Myocyte (in vitro differentiated cells): ENCODE measurements at places on chromosomes 6 and 20.

- no peak for DNase-seq
Measured at GRCh38 chr6:26158076-26158580, 70.9 kb downstream of the HFE start.

DNA sequence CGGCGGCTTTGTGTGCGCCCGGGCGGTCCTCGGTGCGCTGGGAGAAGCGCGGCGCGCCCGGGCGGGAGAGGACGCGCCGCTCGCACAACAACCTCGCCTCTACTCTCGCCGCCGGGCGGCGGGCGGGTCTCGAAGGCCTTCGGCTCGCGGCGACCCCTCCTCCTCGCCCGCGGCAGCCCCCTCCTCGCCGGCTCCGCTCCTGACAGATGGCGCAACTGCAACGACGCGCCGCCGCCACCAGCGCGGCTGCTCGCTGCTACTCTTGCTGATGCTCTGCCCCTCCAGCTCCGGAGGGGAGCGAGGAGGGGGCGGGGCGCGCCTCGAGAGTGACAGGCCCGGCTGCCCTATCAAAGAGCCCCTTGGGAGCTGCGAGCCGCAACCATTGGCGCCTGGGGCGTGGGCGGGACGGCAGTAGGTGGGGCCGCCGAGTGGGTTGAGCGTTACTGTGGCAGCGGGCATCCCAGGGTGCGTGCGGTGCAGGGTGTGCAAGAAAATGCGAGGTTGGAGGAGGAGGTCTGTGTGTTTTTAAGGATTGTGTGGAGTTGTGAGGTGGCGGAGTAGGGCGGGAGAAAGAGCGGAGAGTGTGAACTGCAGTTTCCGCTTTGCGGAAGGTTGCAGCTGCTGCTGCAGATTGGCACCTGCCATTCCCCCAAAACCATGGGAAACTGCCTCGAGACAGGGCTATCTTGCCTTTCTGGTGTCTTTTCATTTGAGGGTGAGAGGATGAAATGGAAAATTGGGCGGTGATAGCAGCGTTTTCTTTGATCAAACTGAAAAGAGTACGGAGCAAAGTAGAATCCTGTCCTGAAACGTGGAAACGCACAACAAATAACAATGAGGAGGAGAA is at the start of gene FYN:
TSS of gene FYN (minus strand) at position 275 of the 847 bp plus-strand sequence. CDS start 153,401 bp downstream, outside the sequence.
- DNase-seq = peak; percentile 98

GRCh38 chr6:88143421-88144157 is 22.6 kb downstream of the CNR1 start:
- DNase-seq = no peak

GRCh38 chr20:48682529-48683363 is 145.1 kb downstream of the PREX1 start:
- DNase-seq = peak; percentile 96

DNA sequence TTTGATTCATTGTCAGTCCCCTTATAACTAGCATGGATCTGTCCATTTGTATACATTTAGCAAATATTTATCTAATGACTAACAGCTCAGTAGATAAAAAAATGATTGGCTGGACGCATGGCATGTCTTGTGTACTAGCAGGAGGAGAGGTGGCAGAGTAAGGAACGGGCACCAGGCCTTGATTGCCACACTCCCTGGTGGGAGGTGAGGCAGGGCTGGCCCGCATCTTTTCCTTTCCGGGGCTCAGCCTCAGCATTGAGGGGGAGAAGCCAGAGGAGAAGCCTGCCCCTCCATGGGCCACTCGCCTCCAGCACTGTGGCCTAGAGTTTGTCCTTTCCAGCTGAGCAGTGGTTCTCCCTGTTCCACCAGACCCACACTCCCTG is 84.9 kb upstream of the TMEM181 start:
- DNase-seq = no peak

GRCh38 chr20:55888685-55889084 is 116.6 kb downstream of the CBLN4 start:
- no peak for DNase-seq

DNA sequence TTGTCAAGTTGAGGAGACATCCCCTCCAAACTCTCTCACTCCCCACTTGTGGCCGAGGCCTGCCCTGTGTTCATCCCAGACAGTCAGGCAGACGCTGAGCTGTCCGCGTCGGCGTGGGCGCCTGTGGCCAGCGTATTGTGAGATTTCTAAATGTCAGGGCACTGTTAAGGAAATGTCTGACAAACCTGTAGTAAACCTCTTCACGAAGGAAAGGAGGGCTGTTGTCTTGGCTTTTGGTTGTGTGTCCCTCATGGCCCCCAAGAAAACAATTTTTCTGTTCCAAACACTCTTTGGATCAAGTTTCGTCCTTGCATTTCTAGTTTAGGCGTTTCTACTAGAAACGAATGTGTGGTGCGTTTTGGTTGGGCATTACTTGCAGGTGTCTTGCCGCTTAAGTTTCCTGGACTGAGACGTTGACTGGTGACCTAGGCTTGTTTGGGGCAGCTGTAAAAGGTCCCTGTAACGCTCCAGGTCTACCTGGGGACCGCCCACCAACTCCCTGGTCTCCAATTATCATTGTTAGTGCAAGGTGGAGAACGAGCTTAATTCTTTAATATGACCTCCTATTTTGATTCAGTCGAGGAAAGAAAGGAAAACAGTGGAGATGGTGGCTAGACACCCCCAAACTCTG is 8.7 kb upstream of the POU3F2 start:
- DNase-seq = no peak

DNA sequence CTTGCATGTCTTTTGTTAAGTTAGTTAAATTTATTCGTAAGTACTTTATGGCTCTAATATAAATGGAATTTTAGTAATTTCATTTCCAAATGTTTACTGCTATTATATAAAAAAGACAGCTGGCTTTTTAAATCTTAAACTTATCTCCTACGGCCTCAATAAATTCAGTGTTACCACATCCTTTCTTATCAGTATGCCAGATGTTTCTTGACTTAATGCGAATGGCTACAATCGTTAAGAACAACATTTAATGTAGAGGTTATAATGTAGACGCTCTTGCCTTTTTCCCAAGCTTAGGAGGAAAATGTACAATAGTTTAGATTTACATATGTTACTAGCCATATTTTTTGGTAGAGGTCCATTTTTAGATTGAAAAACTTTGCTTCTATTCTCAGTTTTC is 659.4 kb downstream of the TENT5A start:
- no peak for DNase-seq

GRCh38 chr6:166598441-166599138 is 12.1 kb upstream of the RAMACL start:
- DNase-seq = peak; percentile 79
